ENCODE measurements at places on chromosomes 12 and 14. TPM values are rescaled to one million over a fixed set of nuclear protein-coding genes. Genes with fewer than 3 reads are reported as not detected.

The TAS2R50 gene
- total RNA-seq = 0.47 TPM

GRCh38 chr14:24092505-24093206, 1.5 kb upstream of the PCK2 start:
- DNase-seq = no peak

DNA sequence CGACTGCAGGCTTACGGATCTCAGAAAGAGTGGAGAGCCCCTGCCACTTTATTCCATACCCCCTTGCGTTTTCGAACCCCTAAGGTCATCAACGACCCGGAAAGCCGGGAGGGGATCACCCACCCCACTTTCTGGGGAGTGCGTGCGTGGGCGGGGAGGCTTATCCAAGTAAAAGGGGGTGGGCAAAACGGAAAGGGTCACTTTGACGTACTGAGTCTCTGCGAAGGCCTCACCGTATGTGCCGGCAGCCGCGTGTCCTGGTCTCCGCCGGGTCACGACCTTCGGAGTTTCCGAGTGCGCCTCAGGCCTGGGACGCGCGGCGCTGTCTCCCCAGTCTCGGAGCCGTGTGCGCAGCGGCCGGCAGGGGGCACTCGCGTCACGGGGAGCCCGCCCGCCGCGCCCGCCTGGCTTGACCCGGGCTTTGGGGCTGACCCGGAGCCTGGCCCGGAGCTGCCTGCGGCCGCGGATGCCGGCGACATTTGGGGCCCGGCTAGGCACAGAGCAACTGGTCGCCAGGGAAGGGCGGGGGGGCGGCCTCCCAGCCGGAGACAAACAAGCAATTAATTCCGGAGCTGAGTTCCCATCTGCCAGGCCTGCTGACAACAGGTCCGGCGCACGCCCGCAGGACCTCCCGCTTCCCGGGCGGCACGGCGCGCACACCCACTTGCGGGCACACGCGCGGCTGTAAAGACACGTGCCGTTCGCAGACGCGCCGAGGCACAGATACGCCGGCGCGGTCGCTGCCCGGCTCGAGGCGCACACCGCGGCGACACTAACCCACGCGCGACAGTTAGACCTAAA, 890 bp upstream of the KIF26A start:
- peak; percentile 65 for DNase-seq

DNA sequence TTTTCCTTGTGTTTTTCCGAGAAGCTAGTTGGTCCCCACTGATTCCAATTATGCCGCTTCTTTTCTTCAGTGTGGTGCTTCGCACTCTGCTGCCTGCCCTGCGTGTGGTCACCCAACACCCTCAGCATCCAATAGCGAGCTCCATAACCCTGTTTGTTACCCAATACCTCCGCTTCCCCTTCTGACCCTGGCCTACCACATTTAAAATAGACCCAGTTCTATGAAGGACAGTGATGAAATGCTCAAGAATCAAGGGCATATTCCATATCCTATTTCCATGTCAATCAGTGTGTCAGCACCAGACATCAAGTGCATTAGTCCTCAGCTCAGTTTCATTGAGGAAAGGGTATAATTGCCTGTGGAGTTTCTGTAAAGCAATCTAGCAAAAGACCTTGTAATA, 9.5 kb downstream of the NDRG2 start:
- no peak for DNase-seq

- no peak for DNase-seq
These were observed 139.2 kb downstream of the TGFB3 start for GRCh38 chr14:75842551-75842950.

- no peak for DNase-seq
These were observed 19.2 kb downstream of the CSRP2 start for GRCh38 chr12:76859611-76860010.

GRCh38 chr14:76710056-76711010, 50.9 kb upstream of the VASH1 start:
- DNase-seq = no peak

GRCh38 chr12:11814374-11814773, 164.9 kb downstream of the ETV6 start:
- DNase-seq = no peak
